ENCODE measurements at places on chromosomes 1 and 21. TPM values are rescaled to one million over a fixed set of nuclear protein-coding genes. Genes with fewer than 3 reads are reported as not detected.
A peak's percentile ranks its signal among the peaks of the same experiment; 100 is the strongest.

The GNAT2 gene
- total RNA-seq, result not detected

The FCRL2 gene
- total RNA-seq, result 0.20 TPM

The SPATA6 gene
- 71.1 TPM for total RNA-seq

The AADACL3 gene
- total RNA-seq, result not detected

The SRRM1 gene
- total RNA-seq, result 51.8 TPM

The CD55 gene
- 32.4 TPM for total RNA-seq

GRCh38 chr1:7373251-7373650, 397.8 kb upstream of the VAMP3 start:
- DNase-seq, result no peak

DNA sequence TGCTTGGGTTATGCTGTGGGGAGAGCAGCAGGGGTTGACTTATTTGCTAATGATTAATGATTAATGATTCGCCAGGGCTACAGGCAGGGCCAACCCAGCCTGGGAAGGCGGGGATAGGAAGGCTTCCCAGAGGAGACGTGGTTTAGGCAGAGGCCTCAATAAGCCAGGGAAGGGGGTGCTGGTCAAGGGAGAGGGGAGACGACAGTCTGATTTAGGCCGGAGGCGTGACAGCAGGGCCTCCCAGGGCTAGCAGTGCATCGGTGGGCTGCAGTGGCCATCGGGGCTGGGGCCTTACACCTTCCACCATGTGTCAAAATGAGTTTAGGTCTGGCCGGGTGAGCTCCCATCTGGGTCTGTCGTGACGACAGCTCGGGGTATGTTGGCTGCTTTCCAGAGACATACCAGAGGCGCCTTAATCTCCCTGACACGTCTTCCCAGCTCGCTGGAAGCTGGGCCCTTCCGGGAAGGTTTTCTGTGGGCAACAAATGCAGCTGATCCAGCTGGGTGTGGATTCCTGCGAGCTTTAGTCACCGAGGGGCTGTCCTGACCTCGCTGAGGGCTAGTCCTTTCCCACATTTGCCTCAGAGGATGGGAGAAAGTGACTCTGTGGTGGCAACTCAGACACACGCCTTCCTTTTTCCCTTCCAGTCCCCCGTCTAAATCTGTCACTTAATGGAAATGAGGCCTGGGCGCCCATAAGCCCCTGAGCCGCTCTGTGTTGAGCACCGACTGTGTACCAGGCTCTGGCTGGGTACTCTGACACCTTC, 3.7 kb upstream of the SLC1A7 start:
- peak; percentile 69 for DNase-seq

GRCh38 chr1:209587789-209588188, 4.3 kb downstream of the CAMK1G start:
- no peak for DNase-seq

DNA sequence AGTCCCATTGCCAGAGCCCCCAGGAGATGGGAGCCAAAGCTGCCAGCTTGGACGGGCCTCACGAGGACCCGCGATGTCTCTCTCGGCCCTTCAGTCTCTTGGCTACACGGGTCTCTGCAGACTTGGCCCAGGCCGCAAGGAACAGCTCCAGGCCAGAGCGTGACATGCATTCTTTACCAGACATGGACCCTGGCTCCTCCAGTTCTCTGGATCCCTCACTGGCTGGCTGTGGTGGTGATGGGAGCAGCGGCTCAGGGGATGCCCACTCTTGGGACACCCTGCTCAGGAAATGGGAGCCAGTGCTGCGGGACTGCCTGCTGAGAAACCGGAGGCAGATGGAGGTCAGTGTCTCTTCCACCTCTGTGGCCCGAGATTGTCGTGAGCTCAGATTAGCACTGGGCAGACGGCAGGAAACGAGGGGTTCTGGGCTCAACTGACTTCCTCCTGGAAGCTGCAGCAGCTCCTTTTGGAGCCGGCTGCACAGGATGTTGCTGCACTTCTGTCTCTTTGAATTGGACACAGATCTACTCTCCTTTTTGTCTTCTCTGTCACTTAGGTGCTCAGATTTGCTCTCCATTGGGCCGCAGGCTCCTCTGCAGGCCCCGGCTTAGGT, 68.0 kb downstream of the DISC1 start:
- DNase-seq, result no peak

DNA sequence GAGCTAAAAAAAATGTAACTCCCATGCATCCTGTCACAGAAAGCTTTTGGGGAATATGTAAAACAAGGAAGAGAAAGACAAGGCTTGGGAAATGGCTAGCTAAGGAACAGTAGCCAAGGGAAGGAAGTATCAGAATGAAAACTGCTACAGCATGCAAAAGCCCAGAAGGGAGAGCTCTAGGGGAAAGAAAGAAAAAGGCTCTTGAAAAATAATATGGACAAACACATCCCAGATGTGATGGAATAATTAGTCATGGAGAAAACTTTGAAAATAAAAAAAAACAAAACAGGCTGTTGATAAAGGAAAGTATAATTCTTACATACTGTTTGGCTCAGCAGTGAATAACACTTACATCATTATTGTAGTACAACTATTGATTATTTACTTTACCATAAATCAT, 47.9 kb upstream of the VCAM1 start:
- no peak for DNase-seq

GRCh38 chr1:22388671-22389450, 62.8 kb upstream of the ZBTB40 start:
- no peak for DNase-seq

DNA sequence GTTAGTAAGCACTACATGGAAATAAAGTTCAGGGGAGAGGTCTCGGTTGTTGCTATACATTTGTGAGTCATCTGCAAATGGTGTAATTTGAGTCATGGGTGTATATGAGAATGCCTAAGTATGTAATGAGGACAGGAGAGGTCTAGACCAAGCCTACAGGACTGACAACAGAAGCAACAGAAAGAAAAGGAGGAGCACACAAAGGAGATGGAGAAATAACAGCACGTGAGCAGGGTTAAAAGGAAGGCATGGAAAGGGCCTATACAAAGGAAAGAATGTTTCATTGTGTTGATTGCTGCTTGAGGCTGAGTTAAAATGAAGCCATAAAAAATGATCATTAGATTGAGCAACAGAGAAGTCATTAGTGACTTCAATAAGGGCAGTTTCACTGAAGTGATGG, 28.0 kb upstream of the PRKAA2 start:
- DNase-seq, result no peak

All from spinal cord (tissue), 10 donors.